NCI-H774 (cell line): ENCODE measurements at places on chromosomes 6 and 20.

DNA sequence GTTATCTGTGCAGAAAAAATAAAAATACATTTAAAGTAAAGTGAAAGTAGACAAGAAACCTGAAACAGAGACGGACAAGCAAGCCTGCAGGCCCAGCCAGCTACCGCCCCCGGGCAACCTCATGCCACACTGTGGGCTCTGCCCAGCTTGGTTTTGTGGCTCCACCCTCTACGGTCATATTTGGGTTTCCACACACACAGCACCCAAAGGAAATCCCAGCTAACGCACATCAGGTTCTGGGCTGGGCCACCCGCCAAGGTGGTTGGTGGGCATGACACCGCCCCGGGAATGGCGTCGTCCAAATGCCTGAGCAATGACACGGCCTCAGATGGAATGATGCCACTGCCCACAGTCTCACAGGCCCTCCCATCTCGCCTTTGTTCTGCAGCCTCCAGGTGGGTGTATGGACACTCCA, 22.9 kb downstream of the FAM110A start:
- no peak for DNase-seq

- DNase-seq: no peak
These were observed 2.8 kb upstream of the TMEM30A start for GRCh38 chr6:75287424-75287823.

- DNase-seq: no peak
These were observed 998 bp downstream of the BMP2 start for GRCh38 chr20:6768228-6769140.

DNA sequence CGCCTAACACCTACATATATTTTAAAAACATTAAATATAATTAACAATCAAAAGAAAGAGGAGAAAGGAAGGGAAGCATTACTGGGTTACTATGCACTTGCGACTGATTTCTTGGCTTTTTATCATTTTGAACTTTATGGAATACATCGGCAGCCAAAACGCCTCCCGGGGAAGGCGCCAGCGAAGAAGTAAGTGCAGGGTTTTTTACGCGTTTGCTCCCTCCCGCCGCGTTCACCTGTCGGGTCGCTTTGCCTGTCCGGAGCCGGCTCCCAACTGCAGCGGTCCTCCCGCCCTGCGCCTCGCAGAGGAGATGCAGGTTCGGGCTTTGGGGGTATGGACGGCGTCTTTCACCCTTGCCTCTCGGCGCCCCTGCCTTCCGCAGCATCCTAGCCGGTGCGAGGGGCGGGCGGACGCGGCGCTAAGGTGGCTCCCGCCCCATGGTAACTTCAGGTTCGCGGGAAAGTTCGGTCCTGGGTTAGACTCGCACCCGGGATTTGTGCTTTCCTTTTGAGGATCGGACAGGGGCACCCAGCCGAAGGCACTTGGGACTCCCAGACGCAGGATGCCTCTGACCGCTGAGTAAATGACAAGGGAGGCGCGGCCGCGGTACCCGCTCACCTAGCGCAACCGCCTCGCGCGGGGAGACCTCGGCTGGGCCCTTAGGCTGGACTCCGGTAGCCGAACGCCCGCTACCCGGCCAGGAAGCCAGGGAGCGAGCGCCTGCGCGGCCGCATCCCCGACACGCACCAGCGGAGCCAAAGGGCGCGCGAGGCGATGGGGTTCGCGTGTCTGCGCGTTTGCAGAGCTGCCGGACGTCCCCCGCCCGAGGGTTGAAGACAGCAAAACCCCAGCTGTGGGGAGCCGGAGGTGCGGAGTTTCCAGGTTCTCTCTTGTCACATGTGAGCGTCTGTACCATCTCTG, 891 bp downstream of the RSPO3 start:
- DNase-seq: no peak

- DNase-seq: no peak
These were observed 696.9 kb upstream of the EYS start for GRCh38 chr6:66403966-66404365.

DNA sequence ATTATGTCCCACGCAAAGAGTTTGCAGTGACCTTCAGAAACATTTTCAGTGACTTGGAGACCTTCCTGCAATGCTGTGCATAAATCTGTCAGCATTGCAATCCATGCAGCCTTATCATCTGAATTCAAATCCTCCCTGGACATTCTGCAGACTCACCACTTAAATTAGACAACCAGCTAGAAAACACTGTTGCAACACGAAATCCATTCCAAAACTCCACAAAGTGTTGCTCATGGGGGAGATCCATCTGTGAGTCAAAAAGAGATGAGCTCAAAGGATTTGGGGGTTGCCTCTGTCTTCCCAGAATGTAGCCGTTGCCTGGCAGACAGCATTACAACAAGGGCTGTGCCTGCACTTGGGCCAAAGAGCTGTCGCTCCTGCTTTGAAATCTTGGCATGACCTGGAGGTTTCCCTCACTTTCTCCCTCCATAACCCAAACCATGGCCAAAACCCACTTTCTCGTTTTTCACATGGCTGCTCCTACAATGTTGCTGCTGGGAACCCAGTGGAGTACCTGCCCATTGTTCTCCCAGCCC, 163.5 kb upstream of the CDYL start:
- DNase-seq: no peak

- no peak for DNase-seq
These were observed 49.1 kb upstream of the CEP85L start for GRCh38 chr6:118700531-118700930.

DNA sequence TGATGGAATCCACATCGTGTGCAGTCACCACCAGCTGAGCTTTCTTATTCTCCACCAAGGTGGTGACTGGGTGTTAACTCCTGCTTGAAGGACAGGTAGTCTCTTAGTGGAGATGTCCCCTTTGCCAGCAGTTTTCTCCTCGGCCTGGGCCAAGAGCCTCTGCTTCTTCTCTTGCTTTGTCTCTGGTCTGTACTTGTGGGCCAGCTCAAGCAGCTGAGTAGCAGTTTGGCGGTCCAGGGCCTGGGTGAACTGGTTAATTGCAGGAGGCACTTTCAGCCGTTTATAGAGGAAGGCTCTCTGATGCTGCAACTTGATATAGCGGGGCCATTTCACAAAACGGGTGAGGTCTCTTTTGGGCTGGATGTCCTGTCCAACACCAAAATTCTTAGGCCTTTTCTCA, 76.0 kb upstream of the NNAT start:
- DNase-seq: no peak

DNA sequence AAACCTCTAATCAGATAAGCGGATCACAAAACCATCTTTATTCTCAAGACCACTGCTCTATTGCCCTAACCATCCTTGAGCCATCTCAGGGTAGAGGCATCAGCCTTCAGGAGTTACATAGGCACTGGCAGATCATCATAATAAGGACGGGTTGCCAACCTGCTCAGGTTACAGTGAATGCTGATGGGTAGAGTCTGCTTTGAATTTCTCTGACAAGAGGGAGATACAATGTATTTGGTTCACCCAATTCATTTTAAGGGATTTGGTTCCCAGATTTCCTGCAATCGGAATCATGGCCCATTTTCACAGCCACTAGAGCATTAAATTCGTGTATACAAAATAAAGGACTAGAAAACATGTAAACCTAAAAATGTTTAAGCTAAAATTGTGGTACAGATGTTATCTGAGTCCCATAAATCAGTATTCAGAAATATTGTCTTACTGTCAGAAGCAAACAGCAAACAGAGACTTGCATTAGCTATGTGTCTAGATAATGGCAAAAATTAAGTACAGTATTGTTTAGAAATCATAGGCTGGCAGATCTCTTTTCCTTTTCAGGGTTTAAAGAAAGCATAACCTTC, 41.9 kb upstream of the TMEM170B start:
- DNase-seq: no peak

DNA sequence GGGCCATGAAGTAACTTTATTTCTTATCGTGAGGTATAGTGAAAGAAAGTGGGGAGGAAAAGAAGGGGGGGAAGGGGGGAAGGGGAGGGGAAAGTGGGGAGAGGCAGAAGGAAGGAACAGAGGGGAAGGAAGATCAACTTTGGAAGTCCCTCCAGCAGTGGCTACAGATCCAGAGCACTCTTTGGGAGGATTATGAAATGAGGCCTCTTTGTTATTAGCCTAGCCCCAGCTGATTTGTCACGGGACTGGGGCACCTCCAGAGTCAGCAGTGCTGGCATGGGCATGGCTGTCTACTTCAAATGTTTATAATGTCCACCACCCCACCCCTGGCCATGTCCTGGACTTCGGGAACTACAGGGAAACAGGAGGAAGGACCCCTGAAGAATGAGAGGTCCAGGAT, 7.6 kb downstream of the MOCS1 start:
- no peak for DNase-seq

DNA sequence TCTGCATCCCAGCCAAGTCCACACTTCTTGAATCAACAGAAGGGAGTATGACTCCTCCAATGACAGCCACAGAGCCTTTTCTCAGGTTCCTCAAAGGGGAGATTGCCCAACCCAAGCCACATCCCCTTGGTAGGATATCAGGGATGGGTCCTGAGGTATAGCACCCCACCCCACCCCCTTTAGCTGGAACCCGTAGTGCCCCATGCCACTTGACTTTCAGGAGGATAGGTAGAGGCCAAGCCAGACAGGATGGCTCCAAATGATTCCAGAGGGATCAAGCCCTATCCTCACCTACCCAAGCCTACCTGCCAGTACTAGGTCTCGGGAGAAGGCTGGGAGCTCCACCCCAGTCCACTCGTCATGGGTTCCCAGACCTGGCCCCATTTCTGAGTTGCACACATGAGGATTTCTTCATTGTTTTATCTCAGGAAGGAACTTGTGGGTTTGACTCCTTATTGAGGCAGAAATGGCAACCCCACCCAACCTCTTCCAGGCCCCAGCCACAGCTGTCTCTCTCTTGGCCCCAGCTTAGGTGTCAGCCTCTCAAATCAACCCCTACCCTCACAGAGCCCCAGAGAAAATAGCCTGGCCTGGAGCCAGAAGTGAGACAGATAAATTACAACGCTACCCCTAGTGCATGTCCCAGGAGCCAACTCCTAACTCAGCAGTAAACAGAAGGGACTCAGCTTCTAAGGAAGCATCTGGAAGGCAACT, 3.6 kb downstream of the CCND3 start:
- DNase-seq: no peak

GRCh38 chr6:24581084-24581669, 64.8 kb downstream of the KIAA0319 start:
- DNase-seq: peak; percentile 17

DNA sequence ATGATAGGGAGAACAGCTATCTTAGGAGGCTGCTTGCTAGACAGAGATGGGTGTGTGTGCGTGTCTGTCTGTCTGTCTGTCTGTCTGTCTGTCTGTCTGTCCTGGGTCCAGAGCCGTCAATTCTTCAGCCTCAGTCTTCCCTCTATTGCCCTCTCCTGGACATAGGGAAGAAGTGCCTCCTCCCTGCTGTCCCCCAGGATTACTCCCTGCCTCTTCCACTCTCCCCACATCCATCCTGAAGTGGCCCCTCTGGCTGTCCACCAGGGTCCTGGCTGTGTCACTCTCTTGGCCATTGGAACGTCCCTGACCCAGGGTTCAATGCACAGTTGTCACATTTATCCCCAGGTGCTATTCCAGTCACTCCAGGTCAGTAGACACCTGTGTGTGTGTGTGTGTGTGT, 10.2 kb downstream of the TREML2 start:
- DNase-seq: no peak

DNA sequence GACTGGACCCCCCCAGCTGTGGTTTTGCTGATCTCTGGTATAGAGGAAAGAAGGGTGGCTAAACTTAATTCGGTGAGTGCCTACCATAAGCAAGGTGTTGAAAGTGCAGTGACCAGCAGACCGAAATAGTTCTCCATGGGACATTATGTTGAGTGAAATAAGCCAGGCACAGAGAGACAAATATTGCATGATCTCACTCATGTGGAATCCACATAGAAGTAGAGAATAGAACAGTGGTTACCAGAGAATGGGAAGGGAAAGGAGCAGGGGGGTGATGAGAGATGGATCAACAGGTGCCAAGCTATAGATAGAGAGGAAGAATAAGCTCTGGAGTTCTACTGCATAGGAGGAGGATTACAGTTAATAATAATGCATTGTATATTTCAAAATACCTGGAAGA, 9.7 kb upstream of the GCNT2 start:
- DNase-seq: no peak

- DNase-seq: no peak
These were observed 5.4 kb downstream of the DLL1 start for GRCh38 chr6:170285482-170285881.

DNA sequence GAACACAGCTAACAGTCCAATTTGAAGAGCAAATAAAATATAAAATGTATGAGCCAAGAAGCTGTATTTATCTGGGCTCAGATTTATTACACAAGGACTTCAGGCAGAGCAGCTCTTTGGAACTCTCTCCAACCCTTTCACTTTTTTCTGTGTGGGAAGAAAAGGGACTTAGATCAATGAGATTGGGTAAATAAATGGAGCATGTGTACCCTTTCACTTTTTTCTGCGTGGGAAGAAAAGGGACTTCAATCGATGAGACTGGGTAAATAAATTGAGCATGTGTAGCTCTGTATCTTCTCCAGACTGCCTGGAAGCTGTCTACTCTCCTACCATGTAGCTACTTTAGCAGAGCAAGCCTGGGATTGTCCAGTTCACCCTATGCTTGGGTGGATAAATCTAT, 10.7 kb downstream of the SLC17A3 start:
- DNase-seq: no peak

- no peak for DNase-seq
These were observed 29.8 kb upstream of the CCN2 start for GRCh38 chr6:131980791-131981623.

DNA sequence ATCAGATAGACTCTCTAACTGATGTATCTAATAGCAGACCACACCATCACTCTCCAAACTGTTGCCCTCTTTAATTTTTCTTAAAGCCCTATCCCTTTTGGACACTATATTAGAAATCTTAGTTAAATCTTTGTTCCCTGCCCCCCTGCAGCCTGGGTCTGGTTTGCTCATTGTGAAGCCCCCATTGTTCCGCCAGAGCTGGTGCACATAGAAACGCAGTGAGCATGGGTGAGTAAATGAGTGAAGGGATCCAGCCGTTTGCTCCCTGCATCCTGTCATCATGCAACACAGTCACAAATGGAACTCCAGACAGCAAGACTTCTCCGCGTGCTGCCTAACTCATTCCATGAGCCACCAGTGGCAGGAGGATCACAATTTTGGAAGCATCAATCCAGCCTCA, 402.5 kb downstream of the PREX1 start:
- no peak for DNase-seq

DNA sequence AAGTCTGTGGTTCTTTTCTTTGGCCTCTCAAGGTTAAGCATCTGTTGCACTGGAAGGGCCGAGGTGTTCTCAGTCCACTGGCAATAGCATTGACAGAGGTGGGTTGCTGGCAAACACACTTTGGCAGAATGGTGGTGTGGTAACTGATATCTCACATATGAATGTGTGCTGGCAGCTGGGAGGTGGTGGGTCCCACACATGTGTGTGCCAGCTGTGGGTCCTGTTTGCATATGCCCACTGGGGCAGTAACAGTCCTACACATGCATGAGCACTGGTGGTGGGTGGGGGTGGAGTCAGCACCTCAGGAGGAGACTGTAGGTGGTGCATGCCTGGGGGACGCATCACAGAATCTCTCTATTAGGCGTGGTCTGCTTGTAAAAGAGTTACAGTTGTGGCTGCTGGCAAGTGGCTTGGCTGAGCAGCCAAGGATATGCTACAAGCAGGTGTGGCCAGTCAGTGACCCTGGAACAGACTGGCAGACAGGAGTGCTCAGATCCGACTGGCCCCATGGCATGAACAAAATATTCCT, 934.3 kb downstream of the GRIK2 start:
- DNase-seq: no peak

GRCh38 chr20:46202766-46203509, 84.8 kb downstream of the CD40 start:
- no peak for DNase-seq

- DNase-seq: no peak
These were observed 113.9 kb downstream of the EDN1 start for GRCh38 chr6:12403947-12404647.

- no peak for DNase-seq
These were observed 105.4 kb upstream of the AFDN start for GRCh38 chr6:167721291-167721690.
